ENCODE measurements at places on chromosomes 6 and 20. TPM values are rescaled to one million over a fixed set of nuclear protein-coding genes. Genes with fewer than 3 reads are reported as not detected.

The GUCA1A gene
- total RNA-seq, result 0.46 TPM

The ADGRF1 gene
- not detected for total RNA-seq

The BPIFB4 gene
- not detected for total RNA-seq

The LPA gene
- not detected for total RNA-seq

The CDH22 gene
- total RNA-seq, result not detected

The CLPSL1 gene
- total RNA-seq, result not detected

The CD40 gene
- 2.0 TPM for total RNA-seq

The PHIP gene
- total RNA-seq, result 16.3 TPM

The TTLL9 gene
- total RNA-seq, result not detected

The SLC24A3 gene
- 6.5 TPM for total RNA-seq

The IYD gene
- total RNA-seq, result not detected

The MLIP gene
- total RNA-seq, result not detected

The BHLHE23 gene
- total RNA-seq, result not detected

The FNDC1 gene
- not detected for total RNA-seq

The TNFRSF6B gene
- 95.5 TPM for total RNA-seq

The MUC21 gene
- total RNA-seq, result not detected

The GMNN gene
- 17.5 TPM for total RNA-seq

The FAXC gene
- total RNA-seq, result 0.59 TPM

The THBS2 gene
- total RNA-seq, result 1,449 TPM

The COL9A1 gene
- total RNA-seq, result not detected

The GRM4 gene
- total RNA-seq, result 0.30 TPM

The FOXS1 gene
- 1.1 TPM for total RNA-seq

The MATN4 gene
- not detected for total RNA-seq

The DYNLT2 gene
- total RNA-seq, result 0.83 TPM

The LAMP5 gene
- total RNA-seq, result not detected

The SSTR4 gene
- not detected for total RNA-seq

The TP53RK gene
- 15.7 TPM for total RNA-seq

The SLC22A7 gene
- total RNA-seq, result not detected
